Natural killer cell (primary cell): ENCODE measurements at places on chromosomes 5 and 9. TPM values are rescaled to one million over a fixed set of nuclear protein-coding genes. Genes with fewer than 3 reads are reported as not detected.

DNA sequence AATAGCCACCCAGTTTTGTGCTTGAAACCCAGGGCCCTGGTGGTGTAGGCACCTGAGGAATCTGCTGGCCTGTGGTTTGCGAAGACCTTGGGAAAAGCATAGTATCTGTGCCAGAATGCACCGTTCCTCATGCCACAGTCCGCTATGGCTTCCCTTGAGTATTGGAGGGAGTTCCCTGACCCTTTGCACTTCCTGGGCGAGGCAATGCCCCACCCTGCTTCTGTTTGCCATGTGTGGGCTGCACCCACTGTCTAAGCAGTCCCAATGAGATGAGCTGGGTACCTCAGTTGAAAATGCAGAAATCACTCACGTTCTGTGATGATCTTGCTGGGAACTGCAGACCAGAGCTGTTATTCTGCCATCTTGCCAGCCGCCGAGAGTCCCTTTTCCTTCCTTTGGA lies 483.5 kb downstream of the AGTPBP1 start:
- no peak for DNase-seq

DNA sequence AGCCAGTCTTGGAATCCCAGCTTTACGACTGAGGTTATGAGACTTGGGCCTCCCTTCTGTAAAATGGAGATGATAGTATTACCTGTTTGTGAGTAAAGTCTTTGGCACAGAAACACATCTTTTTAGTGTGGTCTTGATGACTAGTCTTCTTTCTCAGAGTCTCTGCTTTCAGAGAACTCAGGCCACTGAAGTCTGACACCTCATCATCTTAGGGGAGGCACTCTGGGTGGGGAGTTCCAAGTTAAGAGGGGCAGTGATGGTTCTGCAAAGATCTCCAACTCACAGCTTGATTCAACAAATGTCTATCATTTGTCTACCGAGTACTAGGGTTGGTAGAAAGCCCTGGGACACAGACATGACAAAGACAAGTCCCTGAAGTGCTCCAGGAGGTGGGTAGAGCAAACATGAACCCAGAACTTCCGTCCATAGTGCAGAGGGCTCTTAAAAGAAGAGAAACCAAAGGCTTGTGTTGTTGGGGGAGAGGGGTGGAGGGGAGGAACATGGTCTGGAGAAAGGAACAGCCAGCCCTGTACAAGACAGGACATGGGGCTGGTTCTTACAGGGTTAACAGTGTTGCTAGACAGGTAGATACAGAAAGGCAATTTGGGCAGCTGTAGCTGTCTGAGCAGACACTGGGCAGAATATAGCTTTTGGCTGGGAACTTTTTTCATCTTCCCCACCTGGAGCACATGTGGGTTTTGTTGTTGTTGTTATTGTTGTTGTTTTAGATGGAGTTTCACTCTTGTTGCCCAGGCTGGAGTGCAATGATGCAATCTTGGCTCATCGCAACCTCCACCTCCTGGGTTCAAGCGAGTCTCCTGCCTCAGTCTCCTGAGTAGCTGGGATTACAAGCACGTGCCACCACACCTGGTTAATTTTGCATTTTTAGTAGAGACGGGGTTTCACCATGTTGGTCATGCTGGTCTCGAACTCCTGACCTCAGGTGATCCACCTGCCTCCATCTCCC lies 2.6 kb upstream of the CD14 start:
- DNase-seq = no peak

DNA sequence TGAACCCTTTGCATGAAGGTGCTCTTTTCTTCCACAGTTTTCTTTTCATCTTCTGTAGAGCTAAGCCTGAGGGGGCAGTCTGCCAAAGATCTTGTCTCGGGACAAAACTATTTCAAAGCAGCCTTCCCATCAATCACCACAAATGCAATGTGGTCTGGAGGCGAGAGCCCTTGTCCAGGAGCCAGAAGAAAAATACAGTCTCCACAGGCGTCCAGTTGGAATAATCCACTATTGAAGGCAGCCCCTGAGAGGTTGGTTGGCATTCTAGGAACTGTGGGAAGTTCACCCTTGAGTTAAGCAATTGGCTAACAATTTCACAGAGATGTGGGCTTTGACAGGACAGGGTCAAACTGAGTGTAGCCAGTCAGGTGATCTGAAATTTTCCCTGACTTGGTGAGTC lies 72.0 kb downstream of the SEMA6A start:
- DNase-seq = no peak

DNA sequence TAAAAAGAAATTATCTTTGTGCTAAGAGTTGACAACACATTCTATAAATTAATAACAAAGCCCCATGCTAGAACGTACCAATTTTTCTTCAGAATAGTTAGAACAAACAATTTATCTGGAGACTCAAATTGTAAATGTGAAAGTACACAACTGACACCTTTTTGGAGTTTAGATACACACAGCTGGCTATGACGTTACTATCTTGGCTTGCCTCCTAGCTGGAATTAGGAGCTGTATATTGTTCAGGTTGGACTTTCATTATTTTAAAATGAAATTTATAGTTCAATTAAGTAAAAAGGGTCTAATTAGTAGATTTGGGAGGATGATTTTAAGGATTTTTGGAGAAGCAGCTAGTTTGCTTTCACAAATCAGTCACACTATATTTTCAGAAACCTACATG lies 393.9 kb upstream of the RIOK2 start:
- DNase-seq = no peak

- DNase-seq = no peak
Measured at GRCh38 chr9:82891321-82891720, 171.6 kb downstream of the RASEF start.

Gene EXOSC2
- total RNA-seq = 49.0 TPM

Gene OR1J2
- total RNA-seq = not detected

Gene KCNV2
- total RNA-seq = not detected

Gene EDIL3
- total RNA-seq = not detected
